ENCODE measurements at places on chromosomes 1 and 21.

GRCh38 chr1:244952280-244952933 lies 88.1 kb upstream of the HNRNPU start:
- DNase-seq: no peak

DNA sequence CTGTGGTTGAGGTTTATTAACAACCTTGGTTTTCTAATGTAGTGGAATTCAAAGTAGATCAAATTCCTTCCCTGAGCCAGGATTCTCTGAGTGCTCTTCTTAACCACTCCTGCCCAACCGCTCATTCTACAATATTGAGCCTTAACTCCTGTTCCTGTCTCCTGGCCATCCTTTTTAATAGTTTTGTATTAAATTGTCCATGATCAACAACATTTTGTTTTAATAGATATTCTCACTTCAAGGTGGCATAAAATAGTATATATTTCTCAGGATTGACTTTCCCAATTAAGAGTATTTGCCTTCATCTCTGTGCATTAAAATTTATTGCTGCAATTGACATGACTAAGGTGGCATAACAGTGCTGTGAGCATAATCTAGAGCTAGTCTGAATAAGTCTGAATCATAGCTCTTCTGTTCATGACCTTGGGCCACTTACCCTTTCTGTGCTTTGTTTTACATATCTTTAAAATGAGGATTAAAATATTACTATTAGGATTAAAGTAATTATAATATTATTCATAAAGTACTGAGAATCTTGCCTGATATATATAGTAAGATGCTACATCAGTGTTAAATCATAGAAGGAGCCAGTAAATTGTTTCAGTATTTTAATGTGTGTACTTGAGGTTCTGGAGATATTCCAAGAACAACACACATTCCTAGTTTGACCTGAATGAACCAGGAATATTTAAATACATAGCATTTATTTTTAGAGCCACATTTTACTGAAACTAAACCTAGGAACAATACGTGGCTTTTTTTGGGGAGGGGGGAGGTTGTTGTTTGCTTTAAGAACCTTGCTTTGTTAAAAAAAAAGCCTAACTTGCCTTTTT lies 76.4 kb downstream of the ADGRL2 start:
- no peak for DNase-seq

- DNase-seq: no peak
Measured at GRCh38 chr1:23122023-23122748, 46.5 kb downstream of the LUZP1 start.

DNA sequence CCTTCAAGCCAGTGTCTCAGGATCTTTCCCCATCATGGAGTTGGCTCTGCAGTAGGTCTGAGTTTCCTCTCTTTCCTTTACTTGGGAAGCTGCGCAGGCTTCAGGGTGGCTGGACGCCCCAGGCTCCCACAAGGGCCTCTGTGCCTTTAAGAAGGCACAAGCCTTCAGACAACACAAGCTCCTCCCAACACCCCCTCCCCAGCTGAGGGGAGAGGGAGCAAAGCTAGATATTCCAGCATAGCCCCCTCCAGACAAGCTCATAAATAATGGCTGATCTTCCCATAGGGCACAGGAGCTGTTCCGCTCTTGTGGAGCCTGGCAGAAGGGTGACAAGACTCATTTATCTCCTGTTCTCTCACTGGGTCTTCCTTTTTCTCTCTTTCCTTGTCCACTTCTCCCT lies 27.9 kb upstream of the ATP2B4 start:
- no peak for DNase-seq

- no peak for DNase-seq
Measured at GRCh38 chr1:82564333-82564732, 763.6 kb downstream of the ADGRL2 start.

DNA sequence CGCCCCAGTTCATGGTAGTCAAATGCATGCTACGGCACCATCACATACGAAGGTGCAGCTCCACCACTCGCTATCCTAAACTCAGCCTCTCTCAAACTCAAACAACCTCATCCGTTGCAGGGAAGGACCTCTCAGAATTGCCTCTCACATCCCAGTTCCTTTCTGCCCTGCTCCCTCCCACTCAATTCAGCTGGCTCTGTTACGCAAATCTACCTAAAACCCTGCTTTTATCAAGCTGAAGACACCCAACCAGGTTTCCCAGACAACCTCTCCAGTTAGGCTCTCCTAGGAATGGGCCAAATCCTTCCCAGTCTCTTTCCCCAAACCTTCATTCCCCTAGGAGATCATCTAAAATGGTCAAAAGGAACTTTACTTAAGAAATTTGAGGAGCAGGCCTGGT lies 62.9 kb downstream of the CLSTN1 start:
- no peak for DNase-seq

GRCh38 chr1:96536581-96536980 lies 185.0 kb upstream of the PTBP2 start:
- DNase-seq: no peak

GRCh38 chr1:29962831-29963247 lies 726.5 kb downstream of the PTPRU start:
- DNase-seq: no peak

DNA sequence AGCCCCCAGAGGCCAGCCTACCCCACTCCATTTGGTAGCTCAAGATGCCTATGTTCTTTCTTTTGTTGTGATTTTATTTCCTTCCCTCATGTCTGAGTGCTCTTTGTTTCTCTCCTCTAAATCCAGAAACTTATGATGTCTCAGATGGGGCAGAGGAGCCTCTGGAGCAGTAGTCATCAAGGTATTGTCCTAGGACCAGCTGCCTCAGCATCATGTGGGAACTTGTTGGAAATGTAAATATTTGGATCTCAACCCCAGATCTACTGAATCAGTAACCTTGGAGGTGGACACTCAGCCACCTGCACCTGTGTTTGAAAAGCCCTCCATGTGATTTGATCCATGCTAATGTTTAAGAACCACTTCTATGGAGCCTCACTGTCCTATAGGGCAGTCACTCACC lies 593.1 kb upstream of the PLXNA2 start:
- DNase-seq: no peak

- DNase-seq: no peak
Measured at GRCh38 chr1:102852613-102853012, 255.7 kb downstream of the COL11A1 start.

DNA sequence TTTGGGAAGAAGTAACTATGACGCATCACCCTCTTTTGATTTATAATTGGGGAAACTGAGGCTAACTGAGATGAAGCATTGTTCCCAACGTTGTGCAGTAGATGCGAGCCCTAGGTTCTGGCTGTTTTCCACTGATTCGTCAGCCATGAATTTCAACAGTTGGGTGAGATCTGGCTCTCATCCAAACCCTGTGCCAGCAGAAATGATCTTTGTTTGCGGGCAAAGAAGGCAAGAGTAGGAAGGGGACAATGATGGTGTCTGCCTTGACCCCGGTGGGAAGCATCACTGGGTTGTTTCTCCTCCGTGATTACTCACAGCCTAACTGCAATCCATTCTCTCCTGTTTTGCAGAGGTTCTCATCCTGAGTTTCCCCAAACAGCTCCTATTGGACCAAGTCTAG lies 142.3 kb downstream of the MIS18A start:
- DNase-seq: no peak

GRCh38 chr1:169321539-169321938 lies 46.1 kb downstream of the NME7 start:
- no peak for DNase-seq

GRCh38 chr1:225485226-225485625 lies 57.4 kb upstream of the LBR start:
- DNase-seq: no peak

Data from NCI-H2227 treated with DMSO at 0.1 percent for 48 hours (cell line).